ENCODE measurements at places on chromosomes 6 and 20.

- no peak for DNase-seq
Measured at GRCh38 chr6:112620812-112621569, 273.9 kb downstream of the RFPL4B start.

DNA sequence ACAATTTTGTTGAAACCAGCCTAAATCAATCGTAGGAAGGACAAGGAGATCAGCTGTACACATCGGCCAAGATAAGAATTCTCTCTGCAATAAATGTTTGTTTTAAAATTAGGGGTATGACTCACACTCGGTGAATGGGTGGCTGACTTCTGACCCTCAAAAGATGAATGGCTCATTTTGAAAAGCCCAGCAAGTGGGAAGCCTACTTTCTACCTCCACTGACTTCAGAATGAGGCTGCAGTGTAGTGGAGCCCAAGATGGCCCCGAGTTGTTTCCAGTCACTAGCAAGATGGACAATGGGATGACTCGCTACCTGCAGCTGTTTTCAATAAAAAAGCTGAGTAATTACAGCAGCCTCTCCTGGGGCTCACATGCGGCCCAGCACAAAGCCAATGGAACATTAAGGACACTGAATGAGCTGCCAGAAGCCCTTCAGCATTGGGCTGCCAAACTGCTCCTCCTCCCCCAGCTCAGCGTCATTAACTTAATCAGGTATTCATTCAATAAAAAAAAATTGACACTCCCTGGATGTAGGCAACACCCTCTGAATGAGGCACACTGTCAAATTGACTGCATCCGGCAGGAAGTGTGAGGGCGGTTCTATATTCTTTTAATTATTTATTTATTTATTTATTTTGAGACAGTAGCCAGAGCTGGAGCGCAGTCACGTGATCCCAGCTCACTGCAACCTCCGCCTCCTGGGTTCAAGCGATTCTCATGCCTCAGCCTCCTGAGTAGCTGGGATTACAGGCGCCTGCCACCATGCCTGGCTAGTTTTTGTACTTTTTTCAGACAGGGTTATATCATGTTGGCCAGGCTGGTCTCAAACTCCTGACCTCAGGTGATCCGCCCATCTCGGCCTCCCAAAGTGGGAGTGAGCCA is 107.3 kb downstream of the GMPR start:
- no peak for DNase-seq

- DNase-seq = no peak
Measured at GRCh38 chr6:128305976-128306375, 214.4 kb downstream of the PTPRK start.

DNA sequence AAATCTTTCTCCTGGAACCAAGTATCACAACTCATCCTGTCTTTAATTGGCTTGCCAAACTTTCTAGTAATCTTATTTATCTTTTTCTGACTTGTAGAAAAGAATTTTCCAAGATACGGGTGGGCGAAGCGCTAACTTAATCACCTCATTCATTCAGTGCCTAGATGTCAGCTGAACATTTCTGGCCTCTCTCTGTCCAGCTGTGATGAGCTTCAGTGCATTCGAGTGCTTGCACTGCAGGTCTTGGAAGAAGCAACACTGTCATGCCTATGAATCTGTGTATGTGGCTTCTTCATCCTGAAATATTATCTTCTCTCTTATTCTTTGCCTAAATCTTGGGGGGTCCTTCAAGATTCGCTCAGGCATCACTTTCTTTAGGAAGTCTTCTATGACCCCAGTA is 16.3 kb upstream of the ENPP1 start:
- DNase-seq = no peak

DNA sequence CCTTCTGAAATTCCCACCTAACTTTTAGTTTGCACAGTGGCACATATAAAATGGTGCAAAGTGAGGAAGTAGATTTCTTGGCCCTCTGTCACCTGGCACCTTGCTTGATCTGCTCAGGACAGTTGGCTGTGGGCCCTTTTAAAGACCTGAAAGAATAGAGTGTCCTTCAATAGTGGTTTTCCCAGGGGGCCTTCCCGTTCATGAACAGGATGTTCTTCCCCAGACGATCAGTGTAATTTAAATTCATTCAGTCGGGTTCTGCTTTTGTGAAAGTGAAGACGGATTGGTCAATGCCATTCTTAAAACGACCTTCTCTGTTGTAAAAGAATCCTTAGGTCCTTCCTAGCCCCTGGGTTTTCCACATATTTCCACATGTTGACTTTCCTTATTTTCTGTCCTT is 178.5 kb downstream of the SASH1 start:
- DNase-seq = no peak

- DNase-seq = no peak
Measured at GRCh38 chr6:136359851-136360250, 70.2 kb upstream of the BCLAF1 start.

DNA sequence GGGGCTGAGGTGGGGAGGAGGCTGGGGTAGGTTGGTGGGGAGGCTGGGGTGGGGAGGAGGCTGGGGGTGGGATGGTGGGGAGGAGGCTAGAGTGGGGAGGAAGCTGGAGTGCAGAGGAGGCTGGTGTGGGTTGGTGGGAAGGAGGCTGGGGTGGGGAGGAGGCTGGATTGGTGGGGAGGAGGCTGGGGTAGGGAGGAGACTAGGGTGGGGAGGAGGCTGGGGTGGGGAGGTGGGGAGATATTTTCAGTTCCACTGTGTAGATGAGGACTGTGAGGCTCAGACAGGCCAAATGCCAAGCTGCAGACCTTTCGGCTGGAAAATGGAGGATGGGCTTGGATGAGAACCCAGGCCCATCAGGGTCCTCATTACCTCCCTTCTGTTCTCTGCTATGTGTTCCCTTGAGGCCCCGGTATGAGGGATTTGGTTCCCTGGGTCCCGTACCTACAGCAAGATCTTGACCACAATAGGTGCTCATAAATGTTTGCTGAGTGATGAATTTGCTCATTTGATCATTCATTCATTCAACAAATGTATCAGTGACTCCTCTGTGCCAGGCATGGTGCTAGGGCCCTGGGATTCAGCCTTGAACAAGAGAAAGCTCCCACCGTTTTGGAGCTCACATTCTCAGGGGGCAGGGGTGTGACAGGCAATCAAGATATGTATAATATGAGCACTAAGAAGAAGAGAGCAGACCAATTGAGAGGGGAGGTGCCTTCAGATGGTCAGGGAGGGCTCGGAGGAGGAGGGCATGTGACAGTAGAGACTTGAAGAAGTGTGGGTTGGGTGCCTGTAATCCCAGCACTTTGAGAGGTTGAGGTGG is 36.1 kb upstream of the NOL4L start:
- DNase-seq = no peak

DNA sequence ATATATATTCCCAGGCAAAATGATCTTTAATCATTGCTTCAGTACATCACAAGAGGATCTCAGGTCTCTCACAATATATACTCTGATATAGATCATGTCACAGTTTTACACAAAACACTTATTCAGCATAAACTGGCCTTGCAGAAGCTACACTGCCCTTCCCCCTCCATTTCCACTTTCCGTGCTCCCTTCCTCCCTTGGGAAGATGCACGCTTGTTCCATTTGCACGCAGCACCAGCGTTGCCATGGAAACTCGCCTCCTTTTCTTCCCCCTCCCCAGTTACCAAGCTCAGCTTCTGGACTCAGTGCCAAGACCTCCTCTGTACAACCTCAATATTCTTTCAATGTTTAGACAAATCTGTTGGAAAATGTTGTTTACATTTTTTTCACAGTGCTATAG is 154.6 kb downstream of the RFPL4B start:
- DNase-seq = no peak

- DNase-seq = no peak
Measured at GRCh38 chr6:5314191-5314865, 53.0 kb downstream of the FARS2 start.

DNA sequence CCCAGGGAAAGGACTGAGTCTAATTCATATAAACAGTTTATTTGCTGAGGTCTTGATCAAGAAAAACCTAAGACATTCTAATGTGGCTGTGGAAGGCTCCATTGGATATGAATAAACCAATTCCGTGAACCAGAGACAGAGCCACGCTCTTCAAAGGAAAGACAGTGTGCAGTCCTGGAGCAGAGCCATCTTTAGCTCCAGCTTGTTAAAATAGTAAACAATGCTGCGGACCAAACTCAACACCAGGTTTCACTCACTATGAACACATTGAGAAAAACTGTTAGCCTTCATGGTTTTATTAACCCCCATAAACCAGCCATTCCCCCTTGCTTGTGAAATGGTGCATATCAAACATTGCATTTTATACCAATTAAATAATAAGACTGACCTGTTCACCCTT is 61.9 kb downstream of the COL9A1 start:
- DNase-seq = peak; percentile 12

Data from NCI-H2029 (cell line).